ENCODE measurements at places on chromosomes 7 and 10.

GRCh38 chr10:77289790-77290189 lies 347.8 kb downstream of the KCNMA1 start:
- no peaks in the 10 kb centered on the region for H3K36me3 ChIP-seq
- H3K4me3 ChIP-seq = no peak overlapping the region
- no peak overlapping the region for H3K27ac ChIP-seq

- H3K27ac ChIP-seq = no peak overlapping the region
- no peak overlapping the region for H3K4me3 ChIP-seq
- H3K4me1 ChIP-seq = no peaks in the 10 kb centered on the region
- no peaks in the 10 kb centered on the region for H3K27me3 ChIP-seq
- no peaks in the 10 kb centered on the region for H3K36me3 ChIP-seq
These were observed 141.8 kb upstream of the NOBOX start for GRCh38 chr7:144545330-144545729.

- no peak for DNase-seq
- H3K27ac ChIP-seq = no peak overlapping the region
- no peaks in the 10 kb centered on the region for H3K4me1 ChIP-seq
- no peak overlapping the region for H3K4me3 ChIP-seq
These were observed 609.4 kb upstream of the PCDH15 start for GRCh38 chr10:55410415-55410885.

DNA sequence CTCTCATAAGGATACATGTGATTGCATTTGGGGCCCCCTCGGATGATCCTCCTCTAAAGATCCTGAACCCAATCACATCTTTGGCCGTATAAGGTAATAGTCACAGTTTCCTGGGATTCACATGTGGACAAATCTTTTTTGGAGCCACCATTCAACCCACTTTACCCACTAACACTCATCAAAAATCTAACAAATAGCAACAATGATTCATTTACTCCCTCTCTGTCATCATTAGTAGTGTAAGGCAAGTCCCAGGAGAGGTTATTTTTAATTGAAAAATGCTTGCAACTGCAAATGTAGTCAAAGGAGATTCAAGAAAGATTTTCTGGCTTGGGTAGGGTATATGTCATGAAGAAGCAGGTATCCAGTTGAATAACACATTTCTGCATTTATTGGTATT lies 9.9 kb upstream of the SMKR1 start:
- no peaks in the 10 kb centered on the region for H3K27me3 ChIP-seq
- DNase-seq = no peak
- H3K4me3 ChIP-seq = no peak overlapping the region
- H3K36me3 ChIP-seq = no peaks in the 10 kb centered on the region

DNA sequence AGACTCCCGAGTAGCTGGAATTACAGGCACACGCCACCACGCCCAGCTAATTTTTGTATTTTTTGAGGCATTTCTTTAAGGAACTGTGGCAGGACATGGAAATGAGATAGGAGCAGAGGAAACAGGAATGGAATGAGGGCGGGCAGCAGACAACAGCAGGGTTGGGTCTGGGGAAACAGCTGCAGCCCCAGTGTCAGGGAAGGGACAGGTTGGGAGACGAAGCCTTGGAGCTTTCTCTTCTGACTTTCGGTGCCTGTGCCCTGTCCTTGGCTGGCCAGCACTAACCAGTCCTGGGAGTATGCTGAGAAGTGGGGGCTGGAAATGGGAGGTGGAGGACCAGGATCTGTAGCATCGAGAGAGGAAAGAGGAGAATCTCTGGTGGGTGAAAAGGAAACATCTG lies 47.4 kb downstream of the ATOH7 start:
- no peak overlapping the region for H3K27ac ChIP-seq
- H3K4me1 ChIP-seq = no peaks in the 10 kb centered on the region
- no peak overlapping the region for H3K4me3 ChIP-seq
- no peaks in the 10 kb centered on the region for H3K27me3 ChIP-seq
- H3K36me3 ChIP-seq = no peaks in the 10 kb centered on the region
- no peak for DNase-seq

DNA sequence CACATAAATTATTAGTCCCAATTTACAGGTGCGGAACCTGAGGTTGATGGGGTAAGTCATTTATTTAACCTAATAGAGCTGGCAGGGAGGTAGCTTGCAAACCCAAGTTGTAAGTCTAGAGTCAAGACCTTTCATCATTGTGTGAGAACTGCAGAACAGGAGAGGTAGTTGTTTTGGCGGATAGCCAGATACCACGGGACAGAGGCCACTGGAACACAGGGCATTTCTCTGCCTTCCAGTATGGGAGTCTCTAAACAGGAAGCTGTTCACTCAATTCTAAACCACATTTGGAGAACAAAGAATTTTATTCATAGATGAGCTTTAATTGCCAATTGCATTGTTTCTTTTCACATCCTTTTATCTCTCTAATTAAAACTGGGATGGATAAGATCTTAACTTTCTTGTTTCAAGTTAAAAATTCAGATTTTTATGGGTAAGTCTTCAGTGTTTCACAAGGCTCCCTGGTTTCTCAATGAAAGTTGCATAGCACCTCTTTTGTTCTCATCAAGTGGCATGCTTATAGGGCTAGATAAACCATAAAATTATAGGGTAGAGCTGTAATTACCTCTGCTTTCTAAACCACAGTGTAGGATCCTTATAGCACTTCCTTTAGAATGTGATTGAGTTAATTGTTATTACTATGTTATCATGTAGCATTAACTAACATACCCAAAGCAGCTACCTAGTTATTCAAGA lies 489.0 kb downstream of the GATA3 start:
- H3K27me3 ChIP-seq = no peaks in the 10 kb centered on the region
- no peaks in the 10 kb centered on the region for H3K36me3 ChIP-seq
- H3K4me3 ChIP-seq = no peak overlapping the region
- H3K27ac ChIP-seq = no peak overlapping the region
- no peaks in the 10 kb centered on the region for H3K4me1 ChIP-seq
- DNase-seq = no peak

DNA sequence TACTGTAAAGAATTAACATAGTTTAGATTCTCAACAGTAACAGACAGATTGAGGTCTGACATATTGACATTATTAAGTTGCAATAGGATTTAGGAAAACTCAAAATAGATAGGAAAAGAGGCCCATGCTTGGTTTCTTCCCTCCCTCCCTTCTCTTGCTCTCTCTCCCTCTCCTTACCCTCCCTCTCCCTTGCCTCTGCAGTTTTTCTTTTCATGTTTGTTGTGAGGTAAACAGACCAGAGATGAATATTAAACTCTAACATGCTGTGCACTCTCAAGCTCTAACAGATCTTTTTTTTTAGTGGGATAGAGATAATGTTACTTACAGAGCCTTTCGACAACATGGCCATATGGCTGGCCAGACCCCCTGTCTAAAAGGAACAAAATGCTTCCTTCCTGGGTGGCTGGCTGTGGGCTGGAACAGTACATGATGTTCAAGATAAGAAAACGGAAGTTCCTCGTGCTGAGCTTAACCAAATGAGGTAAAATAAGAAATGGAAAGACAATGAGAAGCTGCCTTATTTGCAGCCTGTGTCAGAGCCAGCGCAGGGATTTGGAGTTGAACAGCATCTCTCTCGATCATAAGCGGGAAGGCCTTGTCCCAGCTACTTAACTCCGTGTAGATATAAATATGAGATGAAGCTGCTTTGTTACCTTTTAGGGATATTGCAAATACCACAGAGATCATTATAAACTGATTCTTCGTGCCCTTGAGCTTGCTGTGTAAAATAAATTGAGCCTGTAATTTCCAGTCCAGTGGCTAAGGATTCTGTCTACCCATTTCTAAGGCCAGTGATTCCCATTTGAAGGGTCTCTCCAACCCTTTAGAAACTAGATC lies 391.9 kb upstream of the NPVF start:
- no peak for DNase-seq
- H3K27ac ChIP-seq = peak overlapping the region; percentile 53
- H3K27me3 ChIP-seq = no peaks in the 10 kb centered on the region
- no peaks in the 10 kb centered on the region for H3K36me3 ChIP-seq
- peaks cover 38% of the 10 kb centered on the region for H3K4me1 ChIP-seq

DNA sequence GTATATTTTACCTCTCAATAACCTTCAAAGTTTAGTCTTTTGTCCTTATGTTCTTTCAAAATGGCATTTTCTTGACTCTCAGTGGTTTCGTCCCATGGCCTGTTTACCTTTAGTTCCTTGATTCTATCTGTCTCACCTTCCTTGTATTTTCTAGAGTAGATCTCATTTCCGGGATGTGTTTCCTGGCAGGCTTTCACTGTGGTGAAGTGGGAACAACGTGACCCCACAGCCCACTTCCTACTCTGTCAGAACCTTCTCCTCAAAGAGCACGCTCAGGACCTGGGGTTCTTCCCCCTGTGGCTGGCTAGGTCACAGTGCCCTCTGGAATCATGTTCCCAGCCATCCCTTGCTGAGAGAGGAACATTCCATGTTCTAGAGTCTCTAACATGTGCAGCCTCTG lies 129.9 kb upstream of the ZNF32 start:
- no peak for DNase-seq
- H3K4me1 ChIP-seq = no peaks in the 10 kb centered on the region
- H3K27ac ChIP-seq = no peak overlapping the region
- H3K36me3 ChIP-seq = no peaks in the 10 kb centered on the region
- H3K4me3 ChIP-seq = no peak overlapping the region

- H3K36me3 ChIP-seq = no peaks in the 10 kb centered on the region
- no peak overlapping the region for H3K27ac ChIP-seq
- no peak overlapping the region for H3K4me3 ChIP-seq
These were observed 69.0 kb downstream of the ZNF783 start for GRCh38 chr7:149330914-149331567.

GRCh38 chr10:18719811-18720210 lies 60.6 kb downstream of the ARL5B start:
- H3K27ac ChIP-seq = no peak overlapping the region
- H3K4me3 ChIP-seq = no peak overlapping the region
- H3K4me1 ChIP-seq = no peaks in the 10 kb centered on the region

- H3K36me3 ChIP-seq = no peaks in the 10 kb centered on the region
- DNase-seq = no peak
- no peak overlapping the region for H3K4me3 ChIP-seq
- no peaks in the 10 kb centered on the region for H3K27me3 ChIP-seq
These were observed 26.3 kb downstream of the DNMBP start for GRCh38 chr10:99983280-99983988.

GRCh38 chr10:123289432-123289831 lies 135.2 kb downstream of the BUB3 start:
- H3K27ac ChIP-seq = no peak overlapping the region
- H3K4me1 ChIP-seq = no peaks in the 10 kb centered on the region
- no peaks in the 10 kb centered on the region for H3K27me3 ChIP-seq
- H3K36me3 ChIP-seq = no peaks in the 10 kb centered on the region

DNA sequence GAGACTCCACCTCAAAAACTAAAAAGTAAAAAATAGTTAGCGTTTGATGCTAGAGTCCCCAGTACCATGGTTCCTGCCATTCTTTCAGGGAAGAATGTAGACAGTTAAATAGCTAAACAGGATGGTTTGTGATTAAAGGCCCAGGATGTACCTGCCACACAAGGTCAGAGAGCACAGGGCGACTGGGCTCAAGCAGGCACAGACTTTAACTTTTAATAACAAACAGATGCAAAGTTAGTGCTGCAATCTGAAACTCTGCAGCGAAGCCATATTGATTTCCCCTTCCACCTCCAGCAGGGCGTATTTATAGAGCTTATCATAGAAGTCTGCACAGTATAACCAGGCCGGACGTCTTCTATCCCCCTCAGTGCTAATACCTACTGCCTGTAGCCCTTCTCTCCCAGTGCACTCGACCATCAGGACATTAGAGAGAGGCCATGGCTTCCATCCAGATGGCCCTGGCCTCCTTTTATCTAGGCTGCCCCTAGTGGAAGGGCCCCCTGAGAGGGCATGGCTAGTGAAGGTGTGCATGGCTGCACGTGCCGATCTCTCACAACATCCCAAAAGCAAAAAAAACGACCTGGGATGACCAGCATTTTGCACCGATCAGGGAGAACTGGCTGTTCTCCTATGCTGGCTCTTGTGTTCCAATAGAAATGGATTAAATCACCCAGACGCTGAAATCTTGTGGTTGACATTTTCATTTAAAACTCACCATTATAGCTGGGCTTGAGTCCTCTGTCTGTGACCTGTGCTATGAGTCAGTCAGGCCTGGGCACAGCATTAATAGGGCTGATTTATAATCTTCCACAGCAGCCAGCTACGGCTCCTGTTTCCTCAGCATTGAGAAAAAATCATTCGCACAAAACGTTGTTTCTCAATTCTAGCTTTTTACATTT lies 7.6 kb upstream of the BAG3 start:
- H3K4me3 ChIP-seq = no peak overlapping the region
- H3K4me1 ChIP-seq = no peaks in the 10 kb centered on the region
- H3K27me3 ChIP-seq = no peaks in the 10 kb centered on the region
- DNase-seq = no peak
- H3K27ac ChIP-seq = no peak overlapping the region

- no peaks in the 10 kb centered on the region for H3K4me1 ChIP-seq
- no peaks in the 10 kb centered on the region for H3K36me3 ChIP-seq
- H3K4me3 ChIP-seq = no peak overlapping the region
- no peak overlapping the region for H3K27ac ChIP-seq
- DNase-seq = no peak
- H3K27me3 ChIP-seq = no peaks in the 10 kb centered on the region
These were observed 145.2 kb upstream of the UNC5B start for GRCh38 chr10:71067098-71067740.

DNA sequence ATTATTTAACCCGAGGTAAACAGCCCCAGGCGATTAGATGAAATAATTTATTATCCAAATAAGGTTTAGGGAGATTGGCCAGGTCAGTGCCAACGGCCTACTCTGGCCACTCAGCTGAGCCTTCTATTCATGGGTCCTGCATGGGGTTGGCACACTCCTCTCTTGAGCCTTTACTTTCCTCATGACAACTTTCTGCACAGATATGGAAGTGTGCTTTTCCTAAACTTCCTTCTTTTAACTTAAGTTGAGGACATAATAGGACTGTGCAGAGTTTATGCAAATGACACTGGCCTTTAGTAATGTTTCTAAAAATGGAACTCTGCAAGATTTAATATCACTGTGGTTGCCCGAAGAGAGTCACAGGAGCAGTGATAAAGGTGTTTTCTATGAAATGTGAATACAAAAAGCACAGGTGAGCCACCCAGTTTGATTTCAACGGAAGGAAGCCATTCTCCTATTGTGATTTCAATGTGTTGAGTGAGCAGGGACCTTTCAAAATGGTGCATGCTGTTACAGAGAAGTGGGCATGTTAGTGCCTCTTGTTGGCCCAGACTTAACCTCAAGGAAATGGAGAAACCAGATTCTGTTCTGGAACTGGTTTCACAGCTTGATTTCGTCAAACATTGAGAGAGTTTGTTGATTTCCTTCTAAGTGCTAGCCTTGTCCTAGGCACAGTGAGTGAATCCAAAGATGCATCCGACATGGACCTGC lies 55.7 kb downstream of the LYZL2 start:
- no peaks in the 10 kb centered on the region for H3K27me3 ChIP-seq
- no peak for DNase-seq
- H3K4me1 ChIP-seq = no peaks in the 10 kb centered on the region
- no peaks in the 10 kb centered on the region for H3K36me3 ChIP-seq

DNA sequence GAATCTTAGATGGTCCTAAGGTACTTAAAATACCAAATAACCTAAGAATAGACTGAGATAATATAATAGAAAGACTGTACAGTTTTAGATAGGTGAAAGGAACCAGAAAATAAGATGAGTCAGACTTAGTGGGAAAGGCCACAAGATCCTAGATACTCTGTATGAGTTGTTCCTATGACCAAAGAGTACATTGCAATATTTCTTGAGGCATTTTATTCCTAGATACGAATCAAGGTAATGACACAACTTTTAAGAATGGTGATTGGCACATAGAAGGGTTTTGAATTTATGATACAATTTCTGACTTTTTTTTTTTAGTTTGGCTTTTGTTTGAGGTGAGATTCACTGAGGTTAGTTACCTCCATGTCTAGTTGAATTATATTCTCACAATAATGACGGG lies 30.2 kb downstream of the MGAM start:
- no peak for DNase-seq
- H3K27ac ChIP-seq = no peak overlapping the region
- no peaks in the 10 kb centered on the region for H3K27me3 ChIP-seq
- no peaks in the 10 kb centered on the region for H3K4me1 ChIP-seq
- no peaks in the 10 kb centered on the region for H3K36me3 ChIP-seq
- H3K4me3 ChIP-seq = no peak overlapping the region
